Fibroblast of upper back skin (primary cell): ENCODE measurements at places on chromosomes 16 and 17.

DNA sequence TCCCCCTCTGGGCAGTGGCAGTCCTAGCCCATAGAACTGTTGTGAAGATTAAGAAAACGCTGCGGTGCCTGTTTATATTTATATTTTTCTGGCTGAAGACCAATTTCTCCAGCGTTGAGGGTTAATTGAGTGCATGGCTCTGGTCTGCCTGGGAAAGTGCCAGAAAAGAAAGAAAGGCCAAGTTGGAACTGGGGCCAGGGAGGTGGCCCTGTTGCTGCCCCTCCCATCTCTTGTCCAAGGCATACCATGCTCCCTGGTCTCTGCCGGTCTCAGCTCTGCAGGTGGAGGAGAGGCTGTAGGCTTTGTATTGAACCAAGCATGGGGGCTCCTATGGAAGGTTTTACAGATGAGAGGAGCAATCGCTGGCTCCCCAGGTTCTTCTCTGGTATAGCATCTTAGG, 124.7 kb downstream of the MGAT5B start:
- no peak for DNase-seq

DNA sequence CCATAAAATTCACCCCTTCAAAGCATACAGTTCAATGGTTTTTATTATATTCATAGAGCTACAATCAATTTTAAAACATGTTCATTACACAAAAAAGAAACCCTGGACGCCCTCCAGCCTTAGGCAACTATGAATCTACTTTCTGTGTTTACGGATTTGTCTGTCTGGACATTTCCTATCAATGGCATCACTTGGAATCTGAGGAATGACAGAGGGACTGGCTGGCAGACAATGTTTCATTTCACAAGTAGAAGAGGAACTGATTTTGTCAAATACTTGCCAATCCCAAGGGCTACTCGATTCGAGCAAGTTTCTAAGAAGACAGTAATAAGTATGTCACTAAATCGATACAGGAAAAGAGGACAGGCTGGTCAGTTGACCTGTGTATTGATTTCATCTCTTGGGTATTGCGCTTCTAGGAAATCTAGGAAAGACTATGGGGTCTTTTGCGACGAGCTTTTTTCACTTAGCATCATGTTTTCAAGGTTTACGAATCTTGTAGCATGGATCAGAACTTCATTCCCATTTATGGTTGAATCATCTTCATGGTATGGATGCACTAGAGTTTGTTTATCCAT, 56.6 kb downstream of the RGS9 start:
- DNase-seq, result peak; percentile 31

GRCh38 chr16:57077714-57078113, 14.7 kb upstream of the CPNE2 start:
- no peak for DNase-seq

GRCh38 chr16:19393226-19394111, 24.2 kb upstream of the TMC5 start:
- peak; percentile 9 for DNase-seq

- DNase-seq, result peak; percentile 56
Measured at GRCh38 chr17:4304417-4305027, 40.7 kb upstream of the ANKFY1 start.

GRCh38 chr17:42347198-42347597, 41.0 kb downstream of the STAT3 start:
- DNase-seq, result peak; percentile 90

DNA sequence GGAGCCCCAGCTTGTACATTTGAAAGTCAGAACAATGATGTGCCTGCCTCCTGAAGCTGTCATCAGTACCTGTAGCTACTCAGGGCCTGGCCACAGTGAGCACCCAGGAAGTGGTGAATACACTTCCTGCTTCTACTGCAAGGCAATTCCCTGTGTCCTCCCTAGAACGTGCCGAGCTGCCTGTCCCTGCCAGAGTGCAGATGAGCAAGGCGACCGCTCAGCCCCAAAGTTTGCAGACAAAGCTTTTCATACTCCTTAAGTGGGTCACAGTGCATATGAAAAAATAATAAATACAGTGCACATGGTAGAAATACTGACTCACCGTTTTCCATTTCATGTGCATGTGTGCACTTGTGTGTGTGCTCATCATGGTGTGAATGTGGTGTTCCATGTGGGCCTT, 77.3 kb downstream of the MPRIP start:
- peak; percentile 40 for DNase-seq

- DNase-seq, result no peak
Measured at GRCh38 chr17:56880571-56880970, 33.3 kb downstream of the TRIM25 start.

GRCh38 chr17:50865060-50865867, 890 bp downstream of the TOB1 start:
- peak; percentile 29 for DNase-seq

DNA sequence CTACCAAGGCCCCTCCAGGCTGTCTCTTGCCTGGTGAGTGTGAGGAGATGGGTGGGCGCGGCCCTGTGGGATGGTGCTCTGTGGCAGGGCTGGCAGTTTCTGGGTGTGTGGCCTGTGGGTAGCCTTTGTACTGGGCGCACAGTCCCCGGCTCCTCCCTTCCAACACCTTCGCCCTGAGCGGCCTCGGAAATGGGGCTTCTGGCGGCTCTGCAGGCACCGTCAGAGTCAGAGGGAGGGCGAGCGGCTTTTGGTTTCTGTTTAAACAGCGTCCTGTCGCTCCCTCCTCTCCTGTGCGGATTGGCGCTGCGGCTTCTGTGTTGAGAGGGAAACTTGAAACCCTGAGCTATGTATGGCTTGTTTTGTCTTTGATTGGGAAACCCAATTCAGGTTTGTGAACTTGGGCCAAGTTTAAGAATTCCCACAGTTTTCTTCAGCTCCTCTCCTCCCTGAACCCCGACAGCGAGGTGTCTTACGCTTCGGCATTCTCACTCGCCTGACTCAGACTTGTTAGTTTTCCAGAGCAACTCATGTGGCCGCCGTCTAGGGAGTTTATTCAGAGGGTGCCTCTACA, 8.3 kb upstream of the ZNF750 start:
- peak; percentile 82 for DNase-seq
